ENCODE measurements at places on chromosomes 11 and 22. TPM values are rescaled to one million over a fixed set of nuclear protein-coding genes. Genes with fewer than 3 reads are reported as not detected.

- no peak for DNase-seq
These were observed 74.4 kb upstream of the KCNA4 start for GRCh38 chr11:30091246-30091645.

GRCh38 chr11:2794968-2795322 is 90.6 kb downstream of the CDKN1C start:
- peak; percentile 25 for DNase-seq

GPR83 gene
- 0.28 TPM for total RNA-seq

- DNase-seq: no peak
These were observed 477 bp downstream of the DPAGT1 start for GRCh38 chr11:119100994-119101758.

TMEM191C gene
- 0.83 TPM for total RNA-seq

DNA sequence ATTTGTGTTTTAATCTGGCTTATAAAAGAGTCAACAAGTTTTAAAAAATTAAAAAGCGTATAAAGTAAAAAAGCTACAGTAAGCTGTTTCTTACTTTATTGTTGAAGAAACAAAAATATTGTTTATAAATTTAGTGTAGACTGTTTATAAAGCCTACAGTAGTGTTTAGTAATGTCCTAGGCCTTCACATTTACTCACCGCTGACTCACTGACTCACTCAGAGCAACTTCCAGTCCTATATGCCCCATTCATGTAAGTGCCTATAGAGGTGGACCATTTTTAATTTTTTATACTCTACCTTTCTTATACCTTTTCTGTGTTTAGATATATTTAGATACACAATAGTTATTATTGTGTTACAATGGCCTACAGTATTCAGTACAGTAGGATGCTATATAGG is 12.2 kb downstream of the MPPED2 start:
- no peak for DNase-seq

GRCh38 chr22:33321466-33321865 is 263.3 kb upstream of the SYN3 start:
- DNase-seq: no peak

Measured in ovary (tissue), 10 donors.